ENCODE measurements at places on chromosomes 16 and 17. TPM values are rescaled to one million over a fixed set of nuclear protein-coding genes. Genes with fewer than 3 reads are reported as not detected.

The CCL7 gene
- 0.11 TPM for total RNA-seq

The MT1M gene
- 3.5 TPM for total RNA-seq

The CES1 gene
- 0.13 TPM for total RNA-seq

The ZMYND15 gene
- 0.11 TPM for total RNA-seq

The C16orf92 gene
- not detected for total RNA-seq

The TBC1D3G gene
- total RNA-seq: not detected

DNA sequence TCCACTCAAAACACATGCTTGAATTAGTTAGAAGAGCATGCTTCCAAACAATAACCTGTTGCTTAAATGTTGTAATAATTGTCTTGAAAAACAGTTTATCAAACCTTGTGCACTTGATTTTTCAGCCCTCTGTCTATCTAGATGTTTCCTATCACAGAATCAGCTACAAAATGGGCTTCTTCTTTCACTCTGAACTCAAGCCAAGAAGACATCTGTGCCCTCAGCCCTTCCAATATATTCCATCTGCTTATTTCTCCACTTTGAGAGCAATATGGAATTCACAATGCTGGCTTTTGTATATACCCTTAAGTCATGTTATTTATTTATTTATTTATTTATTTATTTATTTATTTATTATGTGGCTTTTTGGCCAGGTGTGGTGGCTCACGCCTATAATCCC lies 234.2 kb downstream of the TOX3 start:
- no peak for DNase-seq

DNA sequence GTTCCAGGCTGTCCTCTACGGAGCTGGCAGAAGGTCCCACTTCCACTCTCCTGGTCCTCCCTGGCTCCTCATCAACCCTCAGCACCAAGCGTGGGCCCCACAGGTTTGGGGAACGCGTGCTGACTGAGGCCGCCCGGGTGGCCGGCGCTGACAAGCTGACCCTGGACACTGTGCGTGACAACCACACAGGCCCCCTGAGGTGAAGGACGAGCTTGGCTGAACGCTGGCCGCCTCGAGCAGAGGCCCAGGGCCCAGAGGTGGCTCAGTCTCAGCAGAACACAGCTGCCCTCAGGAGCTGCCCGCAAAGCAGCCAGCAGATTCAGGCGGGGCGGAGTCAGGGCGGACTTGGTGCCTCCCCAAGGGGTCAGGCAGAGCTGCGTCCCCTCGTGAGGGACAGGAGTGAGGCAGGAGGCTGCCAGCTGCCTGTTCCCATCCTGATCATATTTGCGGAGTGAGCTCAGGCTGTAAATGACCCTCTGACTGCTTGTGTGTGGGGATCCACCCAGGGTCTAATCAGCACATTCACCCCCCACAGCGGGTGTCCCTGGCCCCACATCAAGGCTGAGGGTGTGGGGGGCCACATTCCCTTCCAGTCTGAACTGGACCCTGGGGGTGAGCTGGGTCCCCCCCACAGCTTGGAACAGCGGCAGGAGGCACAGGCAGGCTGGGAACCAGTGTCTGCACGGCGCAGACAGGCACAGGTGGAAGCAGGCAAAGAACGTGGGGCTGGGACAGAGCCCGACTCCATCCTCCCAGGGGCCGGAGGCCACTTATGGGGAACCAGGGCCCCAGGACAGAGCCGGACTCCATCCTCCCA lies 105.1 kb upstream of the METRNL start:
- no peak for DNase-seq

DNA sequence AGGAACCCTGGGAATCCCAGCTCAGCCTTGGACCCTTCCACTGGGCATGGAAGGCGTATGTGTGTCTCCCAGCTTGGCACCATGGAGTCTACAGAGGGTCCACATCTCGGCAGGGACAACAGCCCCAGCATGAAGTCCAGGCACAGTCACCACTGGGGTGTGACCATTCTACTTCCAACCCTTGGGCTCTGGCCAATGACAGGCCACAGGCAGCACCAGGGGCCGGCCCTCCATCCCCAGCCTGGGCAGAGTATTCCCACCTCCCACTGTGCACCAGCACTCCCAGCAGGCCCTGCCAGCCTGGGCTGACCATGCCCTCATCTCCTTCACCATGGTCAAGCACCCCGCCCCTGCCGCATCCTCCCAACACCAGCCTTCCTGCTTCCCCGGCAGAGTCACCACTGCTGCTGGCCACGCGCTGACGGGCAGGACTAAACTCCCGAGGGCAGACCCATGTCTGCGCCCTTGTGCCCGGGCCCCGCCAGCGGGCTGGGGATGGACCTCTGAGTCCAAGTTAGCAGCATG lies 9.5 kb upstream of the PPP1R27 start:
- no peak for DNase-seq

- no peak for DNase-seq
These were observed 93.5 kb upstream of the HSBP1 start for GRCh38 chr16:83714286-83714685.

DNA sequence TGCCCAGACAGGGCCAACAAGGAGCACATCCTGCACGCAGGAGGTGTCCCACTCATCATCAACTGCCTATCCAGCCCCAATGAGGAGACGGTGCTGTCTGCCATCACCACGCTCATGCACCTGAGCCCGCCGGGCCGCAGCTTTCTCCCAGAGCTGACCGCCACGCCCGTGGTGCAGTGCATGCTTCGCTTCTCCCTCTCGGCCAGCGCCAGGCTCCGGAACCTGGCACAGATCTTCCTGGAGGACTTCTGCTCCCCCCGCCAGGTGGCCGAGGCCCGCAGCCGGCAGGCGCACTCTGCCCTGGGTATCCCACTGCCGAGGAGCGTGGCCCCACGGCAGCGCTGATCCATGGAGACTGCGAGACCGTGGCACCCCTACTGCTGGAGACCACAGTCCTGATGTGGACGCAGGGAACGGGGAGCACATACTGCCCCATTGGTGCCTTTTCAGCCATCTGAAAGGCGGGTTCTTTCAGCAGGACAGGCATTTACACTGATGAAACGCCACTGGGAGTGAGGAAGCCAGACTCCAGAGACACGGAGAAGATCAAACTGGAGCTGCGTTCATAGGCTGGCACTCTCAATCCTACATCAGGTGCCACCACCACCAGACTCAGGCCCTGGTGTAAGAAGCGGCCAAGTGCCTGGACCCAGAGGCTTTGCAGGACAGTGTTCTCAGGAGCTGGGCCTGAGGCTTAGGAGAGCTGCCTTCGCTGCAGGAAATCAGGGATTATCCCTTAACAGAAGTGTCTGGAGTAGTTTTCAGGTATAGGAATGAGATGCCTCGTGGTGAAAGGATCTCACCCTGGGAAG lies 2.6 kb downstream of the NT5C start:
- no peak for DNase-seq

GRCh38 chr16:52022177-52022576 lies 524.8 kb downstream of the TOX3 start:
- no peak for DNase-seq

- DNase-seq: no peak
These were observed 32.5 kb upstream of the CDH8 start for GRCh38 chr16:62068747-62069146.

DNA sequence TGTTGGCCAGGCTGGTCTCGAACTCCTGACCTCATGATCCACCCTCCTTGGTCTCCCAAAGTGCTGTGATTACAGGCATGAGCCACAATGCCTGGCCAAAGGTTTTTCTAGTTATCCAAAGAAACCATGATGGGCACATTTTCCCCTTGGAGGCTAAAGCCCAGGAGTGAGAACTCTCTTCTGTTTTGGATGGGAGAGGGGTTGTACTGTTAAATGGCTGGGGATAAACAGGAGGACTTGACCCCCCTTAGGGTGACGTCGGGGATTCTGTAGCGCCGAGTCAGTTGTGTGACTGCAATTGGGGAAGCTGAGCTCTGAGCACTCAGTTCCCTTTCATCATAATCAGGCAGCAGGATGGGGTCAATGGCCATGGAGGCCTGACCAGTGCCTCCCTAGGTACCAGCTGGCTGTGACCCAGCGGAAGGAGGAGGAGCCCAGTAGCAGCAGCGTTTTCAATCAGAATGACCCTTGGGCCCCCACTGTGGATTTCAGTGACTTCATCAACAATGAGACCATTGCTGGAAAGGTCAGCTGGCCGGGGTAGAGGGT lies 4.1 kb downstream of the AOC3 start:
- DNase-seq: no peak

- DNase-seq: no peak
These were observed 13.9 kb downstream of the MAP2K6 start for GRCh38 chr17:69428252-69428980.

DNA sequence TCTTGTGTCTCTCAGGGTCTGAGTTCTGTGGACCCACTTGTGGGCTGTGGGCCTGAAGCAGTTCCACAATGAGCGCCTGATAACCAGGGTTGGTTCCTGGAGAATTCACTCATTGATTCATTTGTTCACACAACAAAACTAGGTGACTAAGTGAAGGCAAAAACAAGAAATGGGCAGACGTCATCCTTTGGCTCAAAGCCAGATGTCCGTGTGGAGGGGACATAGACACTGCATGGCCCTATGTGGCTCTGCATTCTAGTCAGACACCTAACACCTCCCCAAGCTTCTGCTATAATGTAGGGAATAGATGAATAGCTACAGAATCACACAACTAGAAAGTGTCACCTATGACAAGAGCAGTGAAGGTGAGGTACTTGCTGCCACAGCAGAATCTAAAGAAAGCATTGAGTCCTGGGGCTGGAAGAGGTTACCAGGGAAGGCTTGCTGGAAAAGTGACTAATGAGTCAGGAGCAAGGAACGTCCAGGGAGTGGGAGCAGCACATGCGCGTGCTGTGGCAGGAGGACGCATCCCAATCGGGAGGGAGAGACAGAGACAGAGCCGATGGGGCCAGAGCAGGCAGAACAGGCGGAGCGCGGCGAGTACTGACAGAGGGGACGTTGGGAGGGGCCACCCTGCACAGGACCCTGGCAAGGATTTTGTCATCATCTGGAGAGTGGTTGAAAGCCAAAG lies 58.9 kb downstream of the CES1 start:
- DNase-seq: no peak

DNA sequence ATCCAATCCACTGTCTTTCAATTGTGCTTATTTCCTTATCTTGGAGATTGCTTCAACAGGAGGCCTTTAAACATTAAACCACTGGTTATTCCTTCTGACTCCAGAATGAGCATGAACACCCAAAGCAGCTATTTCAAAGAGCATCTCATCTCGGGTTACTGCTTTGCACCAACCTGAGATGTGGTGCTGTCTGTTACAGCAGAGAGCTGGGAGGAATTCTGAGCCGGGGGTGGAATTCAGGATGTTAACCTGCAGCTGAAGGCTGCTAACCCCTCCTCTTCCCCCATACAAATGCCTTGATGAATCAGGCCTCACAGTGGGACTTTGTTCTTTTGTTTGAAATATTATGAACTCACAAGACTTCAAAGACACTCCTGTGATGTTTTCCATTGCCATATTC lies 113.1 kb downstream of the SHISA9 start:
- DNase-seq: no peak

GRCh38 chr16:68090130-68090529 lies 5.0 kb downstream of the NFATC3 start:
- no peak for DNase-seq

DNA sequence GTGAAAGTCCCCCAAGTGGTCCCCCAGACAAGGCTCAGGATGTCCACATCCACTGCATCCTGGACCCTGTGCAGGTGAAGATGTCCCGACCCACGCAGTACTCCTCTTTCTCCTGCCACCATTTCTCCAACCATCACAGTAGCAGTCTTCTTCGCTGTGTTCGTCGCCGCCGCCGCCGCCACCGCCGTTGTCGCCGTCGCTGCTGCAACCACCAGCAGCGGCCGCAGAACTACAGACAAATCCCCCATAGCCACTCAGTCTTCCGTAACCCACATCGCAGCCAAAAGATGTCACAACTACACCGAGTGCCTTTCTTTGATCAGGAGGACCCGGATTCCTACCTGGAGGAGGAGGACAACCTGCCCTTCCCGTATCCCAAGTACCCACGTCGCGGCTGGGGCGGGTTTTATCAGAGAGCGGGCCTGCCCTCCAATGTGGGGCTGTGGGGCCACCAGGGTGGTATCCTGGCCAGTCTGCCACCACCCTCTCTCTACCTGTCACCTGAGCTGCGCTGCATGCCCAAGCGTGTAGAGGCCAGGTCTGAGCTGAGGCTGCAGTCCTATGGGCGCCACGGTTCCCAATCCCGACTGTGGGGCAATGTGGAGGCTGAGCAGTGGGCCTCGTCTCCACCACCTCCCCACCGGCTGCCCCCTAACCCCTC lies 917 bp downstream of the SPEM2 start:
- no peak for DNase-seq

DNA sequence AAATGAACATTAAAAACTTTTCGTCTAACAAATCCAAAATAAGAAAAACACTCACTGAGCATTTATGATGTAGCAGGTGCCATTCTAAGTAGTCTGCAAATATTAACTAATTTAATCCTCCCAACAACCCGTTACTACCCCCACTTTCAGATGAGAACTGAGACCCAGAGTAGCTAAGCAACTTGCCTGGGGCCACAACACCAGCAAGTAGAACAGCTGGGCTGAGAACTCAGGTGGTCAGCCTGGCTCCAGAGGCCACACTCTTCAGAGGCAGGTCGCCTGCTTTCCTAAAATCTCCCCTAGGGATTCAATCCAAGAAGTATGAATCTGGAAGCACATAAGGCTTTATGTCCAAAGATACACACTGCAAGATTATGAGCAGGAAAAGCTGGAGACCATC lies 6.2 kb downstream of the MBTPS1 start:
- no peak for DNase-seq

- DNase-seq: no peak
These were observed 35.9 kb downstream of the CBFA2T3 start for GRCh38 chr16:88940862-88941817.

DNA sequence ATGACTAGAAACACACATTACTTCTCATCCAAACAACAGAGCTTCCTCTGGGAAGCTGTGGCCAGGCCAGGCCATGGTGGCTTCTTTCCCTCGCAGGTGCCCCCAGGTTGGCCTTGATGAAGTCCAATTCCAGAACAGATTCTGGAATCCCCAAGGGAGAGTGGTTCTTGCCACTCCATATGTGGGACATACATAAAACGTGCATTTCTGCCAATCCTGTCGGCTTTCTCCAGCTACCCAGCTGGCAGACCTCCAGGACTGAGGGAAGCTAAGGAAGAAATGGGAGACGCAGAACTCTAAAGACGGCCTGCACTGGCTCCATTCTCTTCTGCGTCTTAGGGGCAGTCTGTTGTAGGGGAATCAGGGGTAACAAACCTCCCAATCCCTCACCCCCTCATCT lies 219.2 kb upstream of the CDH5 start:
- no peak for DNase-seq

DNA sequence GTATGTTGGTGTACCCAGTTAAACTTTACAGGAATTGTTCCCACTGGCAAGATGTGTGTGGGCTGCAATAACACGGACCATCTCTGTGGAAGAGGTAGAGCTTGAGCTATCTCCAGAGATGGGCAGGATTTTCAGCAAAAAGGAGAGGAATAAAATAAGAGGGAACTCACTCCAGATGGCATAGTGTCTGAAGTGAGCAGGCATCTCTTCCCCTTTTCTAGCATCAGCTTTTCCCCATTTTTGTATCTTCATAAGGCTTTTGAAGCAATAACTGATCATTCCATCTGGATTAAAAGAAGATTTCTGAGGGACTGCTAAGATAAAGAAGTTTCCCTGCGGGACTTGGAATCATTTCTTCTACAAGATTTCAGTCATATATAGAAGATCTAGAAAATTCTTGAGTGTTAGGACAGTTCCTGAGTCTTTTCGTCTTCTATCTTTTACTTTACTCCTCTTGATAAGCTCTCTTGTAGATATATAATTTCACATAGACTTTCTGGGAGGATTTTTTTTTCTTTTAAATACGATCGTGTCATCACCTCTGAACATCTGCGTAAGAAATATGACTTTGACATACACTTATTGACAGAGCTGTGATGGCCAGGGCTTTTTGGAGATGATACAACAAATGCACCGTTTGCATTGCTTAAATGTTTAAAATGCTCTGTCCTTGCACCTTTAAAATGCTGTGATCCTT lies 2.1 kb downstream of the CPD start:
- DNase-seq: no peak

GRCh38 chr17:82952019-82952418 lies 112.2 kb upstream of the ZNF750 start:
- DNase-seq: no peak

Measured in pulmonary artery endothelial cell (primary cell).